Muscle of leg (tissue), 16 donors: ENCODE measurements at places on chromosomes 13 and 19.
A peak's percentile ranks its signal among the peaks of the same experiment; 100 is the strongest.

DNA sequence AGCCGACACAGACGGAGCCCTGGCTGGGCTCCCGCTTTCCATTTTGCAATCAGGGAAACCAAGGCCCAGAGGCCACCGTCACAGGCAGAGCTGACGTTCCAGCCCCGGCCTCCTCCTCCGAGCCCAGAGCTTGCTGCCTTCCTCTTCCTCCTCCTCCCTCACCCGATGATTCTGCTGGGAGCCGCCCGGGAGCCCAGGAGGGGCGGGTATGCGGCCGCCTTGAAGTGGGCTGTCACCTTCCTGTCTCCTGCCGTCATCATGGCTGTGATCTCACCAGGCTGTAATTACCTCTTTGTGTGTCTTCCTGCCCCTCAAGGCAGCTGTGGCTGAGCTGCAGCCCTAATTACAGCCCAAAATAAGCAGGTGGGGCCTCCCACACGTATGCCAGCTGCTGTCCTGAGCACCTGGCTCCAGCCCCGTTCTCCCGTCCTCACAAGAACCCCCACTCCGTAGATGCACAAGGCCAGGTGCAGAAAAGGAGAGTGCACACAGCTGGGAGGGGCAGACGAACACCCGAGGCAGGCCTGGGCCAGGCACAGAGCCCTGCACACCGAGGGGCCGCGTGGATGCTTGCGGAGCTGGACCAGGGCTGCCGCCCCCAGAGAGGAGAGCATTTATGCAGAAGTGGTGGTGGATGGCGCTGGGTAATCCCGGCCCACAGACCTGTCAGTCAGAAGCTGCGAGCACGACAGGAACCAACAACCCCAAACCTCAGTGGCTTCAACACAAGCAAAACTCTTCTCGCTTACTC lies 4.0 kb downstream of the TPGS1 start:
- DNase-seq: peak; percentile 76

DNA sequence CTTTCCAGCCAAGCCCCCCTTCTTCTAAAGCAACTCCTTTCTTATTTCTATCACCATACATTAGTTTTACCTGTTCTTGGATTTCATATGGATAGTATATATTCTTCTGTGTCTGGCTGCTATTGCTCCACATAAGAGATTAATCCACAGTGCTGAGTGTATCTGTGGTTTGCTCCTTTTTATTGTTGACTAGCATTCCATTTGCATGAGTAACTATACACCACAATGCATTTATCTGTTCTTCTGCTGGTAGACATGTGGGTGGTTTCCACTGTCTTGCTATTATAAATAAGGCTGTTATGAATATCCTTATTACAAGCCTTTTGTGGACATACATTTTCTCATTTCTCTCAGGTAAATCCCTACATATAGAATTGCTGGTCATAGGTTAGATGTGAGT lies 138.2 kb downstream of the SLC7A1 start:
- no peak for DNase-seq

- DNase-seq: peak; percentile 72
These were observed 155.5 kb downstream of the PCCA start for GRCh38 chr13:100244431-100244830.

GRCh38 chr19:13056052-13056660 lies 46.5 kb downstream of the LYL1 start:
- DNase-seq: peak; percentile 90

DNA sequence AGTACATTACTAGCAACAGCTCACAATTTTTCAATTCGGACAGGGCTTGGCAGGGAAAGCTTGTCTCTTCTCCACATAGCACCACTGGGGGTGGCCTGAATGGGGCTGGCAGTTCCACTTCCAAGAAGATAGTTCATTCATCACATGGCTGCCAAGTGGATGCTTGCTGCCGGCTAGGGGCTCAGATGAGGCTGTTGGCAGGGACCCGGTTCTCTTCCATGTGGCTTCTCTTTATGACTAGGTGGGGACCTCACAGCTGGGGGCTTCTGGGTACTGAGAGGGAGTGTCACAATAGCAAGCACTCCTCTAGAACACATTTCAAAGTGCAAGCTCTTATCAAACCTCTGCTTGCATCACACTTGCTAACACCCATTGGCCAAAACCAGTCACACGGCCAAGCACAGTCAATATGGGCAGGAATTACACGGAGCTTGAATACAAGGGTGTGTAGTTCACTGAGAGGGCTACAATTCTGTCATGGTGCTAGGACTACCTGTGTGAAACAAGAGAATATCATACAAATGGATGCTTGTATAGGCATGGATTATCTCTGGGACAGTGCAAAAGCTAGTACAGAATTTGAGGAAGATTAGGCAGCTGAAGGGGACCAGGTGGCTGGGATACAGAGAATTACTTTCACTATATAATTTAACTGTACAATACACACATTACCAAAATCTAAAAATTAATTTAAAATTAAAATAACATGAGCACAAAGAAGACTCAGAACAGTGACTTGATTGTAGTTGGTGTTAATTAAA lies 32.3 kb downstream of the ATP7B start:
- DNase-seq: no peak

DNA sequence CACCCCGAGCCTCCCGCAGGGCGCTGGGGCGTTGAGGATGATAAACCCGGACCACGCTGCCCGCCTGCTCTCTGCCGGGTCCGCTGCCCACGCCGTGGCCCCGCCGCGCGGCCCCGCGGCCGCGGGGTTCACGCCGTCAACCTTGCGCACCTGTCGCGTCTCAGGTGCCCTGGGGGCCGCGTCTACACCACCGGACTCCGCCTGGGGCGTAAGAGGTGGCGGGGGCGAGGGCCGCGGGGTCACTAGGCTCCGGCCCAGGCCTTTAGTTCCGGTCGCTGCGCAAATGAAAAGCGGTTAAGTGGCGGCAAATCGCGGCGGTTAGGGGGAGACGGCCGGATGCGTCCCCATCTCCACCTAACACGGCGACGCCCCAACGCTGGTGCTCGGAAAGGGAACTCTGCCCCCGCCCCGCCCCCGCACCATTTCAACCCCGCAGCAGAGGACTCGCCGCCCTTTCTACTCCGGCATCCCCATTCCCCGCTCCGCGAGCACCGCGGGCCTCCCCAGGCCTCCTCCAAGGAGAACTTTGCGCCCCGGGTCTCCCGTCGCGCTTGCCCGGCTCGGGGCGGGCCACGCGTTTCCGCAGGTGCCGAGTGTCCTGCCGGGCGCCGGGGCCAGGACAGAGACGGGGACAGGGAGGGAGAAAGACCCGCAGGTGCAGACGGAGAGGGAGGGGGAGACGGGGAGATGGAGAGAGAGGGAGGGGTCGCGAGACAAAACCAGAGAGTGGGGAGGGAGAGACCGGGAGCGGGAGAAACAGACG lies 4.3 kb downstream of the ONECUT3 start:
- DNase-seq: no peak

- peak; percentile 43 for DNase-seq
These were observed 37.8 kb downstream of the BRD4 start for GRCh38 chr19:15294561-15294990.

- peak; percentile 55 for DNase-seq
These were observed 337 bp upstream of the FXYD7 start for GRCh38 chr19:35142606-35143230.

GRCh38 chr19:39403331-39404312 lies 3.0 kb upstream of the ZFP36 start:
- peak; percentile 99 for DNase-seq

- peak; percentile 77 for DNase-seq
These were observed 11.0 kb upstream of the CA11 start for GRCh38 chr19:48656840-48657474.

DNA sequence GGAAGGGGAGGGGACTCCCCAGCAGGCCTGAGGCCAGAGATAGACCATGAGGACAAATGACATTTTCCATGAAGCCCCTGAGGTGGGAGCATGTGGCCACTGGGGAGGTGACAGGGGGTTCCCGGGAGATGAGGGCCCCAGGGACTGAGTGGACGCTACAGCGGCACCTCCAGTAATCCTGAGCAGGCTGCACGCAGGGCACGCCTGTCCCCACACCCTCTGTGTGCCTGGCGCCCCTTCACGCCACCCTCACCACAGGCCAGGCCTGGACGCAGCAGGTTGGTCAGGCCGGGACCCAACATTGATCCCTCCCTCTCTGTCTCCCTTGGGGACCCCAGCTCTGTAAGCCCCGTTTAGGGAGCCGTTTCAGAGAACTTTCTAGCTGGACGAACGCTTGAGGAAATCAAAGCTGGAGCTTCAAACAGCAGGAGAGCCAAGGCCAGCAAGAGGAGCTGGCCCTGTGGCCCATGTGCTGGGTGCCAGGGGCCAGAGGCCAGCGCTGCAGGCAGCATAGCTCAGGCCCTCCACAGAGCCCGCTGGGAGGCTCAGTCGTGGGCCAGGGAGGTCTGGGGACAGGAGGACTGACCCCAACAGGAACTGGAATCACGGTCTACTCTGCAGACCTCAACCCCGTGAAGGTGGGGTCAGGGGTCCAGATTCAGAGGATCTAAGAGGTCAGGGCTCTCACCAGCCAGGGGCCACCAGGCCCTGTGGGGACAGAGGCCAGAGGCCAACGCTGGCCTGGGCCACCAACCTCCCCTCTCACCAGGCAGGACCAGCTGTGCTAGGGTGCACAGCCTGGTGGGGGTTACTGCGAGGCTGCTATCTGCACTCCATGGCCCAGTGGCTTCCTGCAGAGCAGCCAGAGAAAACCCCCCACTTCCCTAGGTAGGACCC lies 14.6 kb downstream of the LSM4 start:
- peak; percentile 7 for DNase-seq

GRCh38 chr13:59689057-59689456 lies 474.7 kb downstream of the DIAPH3 start:
- DNase-seq: no peak
